ENCODE measurements at places on chromosomes 5 and 9.

GRCh38 chr9:83520292-83520691 is 17.9 kb downstream of the FRMD3 start:
- DNase-seq = no peak

GRCh38 chr9:101671567-101671966 is 66.9 kb downstream of the GRIN3A start:
- DNase-seq = no peak

DNA sequence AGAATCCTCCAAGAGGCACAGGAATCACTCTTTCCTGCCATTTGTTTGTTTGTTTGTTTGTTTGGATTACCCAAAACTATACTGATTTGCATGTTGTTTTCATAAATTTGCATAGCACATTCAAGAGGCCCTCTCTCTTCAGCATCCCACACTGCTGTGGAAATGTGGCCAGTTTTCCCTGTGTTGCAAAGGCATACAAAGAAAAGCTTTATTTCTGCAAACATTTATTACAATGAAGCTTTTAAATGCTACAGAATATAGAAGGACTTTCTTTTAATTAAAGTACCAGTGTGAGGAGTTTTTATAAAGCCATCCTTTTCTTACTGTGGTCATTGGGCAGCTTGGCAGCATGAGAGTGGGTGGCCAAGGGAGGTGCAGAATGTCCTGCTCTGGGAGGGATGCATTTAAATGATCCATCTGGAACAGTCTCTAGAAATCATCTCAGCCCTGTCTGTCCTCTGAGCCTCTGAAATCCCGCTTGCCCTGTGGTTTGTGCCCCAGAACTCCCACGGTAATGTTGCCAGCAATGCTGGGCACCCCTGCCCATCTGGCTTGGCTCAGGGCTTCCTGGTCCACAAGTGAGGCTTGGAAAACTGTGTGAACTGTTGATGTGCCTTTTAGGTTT is 356.8 kb upstream of the KIF2A start:
- no peak for DNase-seq

- DNase-seq = no peak
Measured at GRCh38 chr5:38764937-38765391, 80.8 kb upstream of the OSMR start.

- DNase-seq = no peak
Measured at GRCh38 chr9:37575001-37575400, 1.2 kb downstream of the FBXO10 start.

DNA sequence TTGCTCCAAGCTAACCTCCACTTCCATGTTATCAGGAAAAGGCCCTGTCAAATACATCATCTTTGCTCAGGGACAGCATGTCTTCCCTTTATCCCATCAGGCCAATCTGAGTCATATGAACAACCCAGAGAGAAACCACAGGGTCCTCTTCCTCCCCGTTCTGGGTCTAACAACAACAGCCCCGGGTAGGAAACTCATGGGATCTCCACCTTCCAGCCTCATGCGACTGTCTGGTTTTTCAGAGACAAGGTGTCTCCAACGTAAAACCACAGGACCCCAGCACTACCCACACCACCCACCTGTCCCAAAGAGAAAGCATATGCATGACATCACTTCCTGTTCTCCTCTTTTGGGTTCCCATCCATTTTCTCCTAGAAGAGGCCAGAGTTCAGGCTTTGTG is 217.9 kb downstream of the ENC1 start:
- DNase-seq = no peak

DNA sequence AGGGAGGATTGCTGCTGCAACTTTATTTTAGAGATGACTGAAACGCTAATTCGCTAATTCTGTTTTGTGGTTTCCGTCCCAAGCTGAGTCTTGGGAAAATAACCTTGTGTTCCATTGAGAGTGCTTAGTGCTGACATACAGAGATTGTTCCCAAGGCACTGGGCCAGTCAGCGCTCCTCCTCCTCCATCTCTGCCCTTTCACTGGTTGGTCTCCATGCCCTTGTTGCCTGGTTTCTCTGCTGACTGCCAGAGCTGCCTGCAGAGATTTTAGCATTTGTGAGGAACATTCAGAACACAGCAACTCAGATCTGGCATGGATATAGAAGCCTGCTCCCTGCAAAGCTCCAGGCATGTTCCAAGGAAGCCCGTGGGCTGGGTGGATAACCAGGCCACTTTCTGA is 126.0 kb upstream of the IRX2 start:
- no peak for DNase-seq

GRCh38 chr5:123107343-123108244 is 18.6 kb downstream of the PRDM6 start:
- no peak for DNase-seq

All from NCI-H748 treated with DMSO at 0.1 percent for 48 hours (cell line).